ENCODE measurements at places on chromosomes 13 and 19.

- no peaks in the 10 kb centered on the region for H3K4me1 ChIP-seq
- H3K36me3 ChIP-seq, result no peaks in the 10 kb centered on the region
- H3K4me3 ChIP-seq, result no peak overlapping the region
- H3K27ac ChIP-seq, result no peak overlapping the region
Observed at GRCh38 chr19:30877661-30878113, 471.5 kb downstream of the TSHZ3 start.

DNA sequence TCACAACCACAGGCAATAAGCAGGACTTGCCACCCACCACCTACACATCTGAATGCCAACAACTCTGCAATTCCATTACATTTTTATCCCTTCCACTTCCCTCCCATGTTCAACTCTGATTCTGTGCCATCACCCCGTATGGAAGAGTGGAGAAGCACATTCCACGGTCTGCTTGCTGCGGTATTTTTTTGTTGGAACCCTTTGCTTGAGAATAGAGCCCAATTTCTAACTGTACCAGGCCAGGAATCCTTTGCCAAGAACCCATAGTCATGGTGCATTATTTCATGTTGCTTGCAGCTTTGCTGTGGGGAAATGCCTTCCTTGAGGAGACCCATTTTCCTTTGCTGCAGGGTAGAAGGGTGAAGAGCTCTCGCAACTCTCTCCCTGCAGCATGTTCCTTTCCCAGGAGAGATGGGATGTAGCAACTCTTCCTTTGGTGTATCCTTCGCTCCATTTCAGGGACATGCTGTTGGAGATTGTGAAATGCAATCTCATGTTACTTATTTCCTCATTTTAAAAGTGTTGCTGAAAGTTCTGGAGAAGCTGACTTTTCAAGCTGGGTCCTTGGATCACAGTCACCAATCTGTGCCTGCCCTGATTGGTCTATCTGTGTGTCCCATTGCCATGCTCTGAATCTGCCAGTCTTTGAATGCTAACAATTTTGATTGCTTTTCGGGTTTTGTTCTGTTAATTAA lies 69.8 kb upstream of the STARD13 start:
- no peaks in the 10 kb centered on the region for H3K27me3 ChIP-seq
- H3K36me3 ChIP-seq, result no peaks in the 10 kb centered on the region
- peak overlapping the region; percentile 12 for H3K27ac ChIP-seq
- H3K4me1 ChIP-seq, result peaks cover 13% of the 10 kb centered on the region

GRCh38 chr19:7293762-7294557 lies at the start of gene INSR:
INSR (minus strand) TSS chr19:7294414; CDS start chr19:7293891, 523 bp downstream.
- H3K36me3 ChIP-seq, result no peaks in the 10 kb centered on the region
- peaks cover 31% of the 10 kb centered on the region for H3K4me1 ChIP-seq
- H3K27me3 ChIP-seq, result no peaks in the 10 kb centered on the region
- peak within 1 kb of the TSS; percentile 89 for H3K27ac ChIP-seq

DNA sequence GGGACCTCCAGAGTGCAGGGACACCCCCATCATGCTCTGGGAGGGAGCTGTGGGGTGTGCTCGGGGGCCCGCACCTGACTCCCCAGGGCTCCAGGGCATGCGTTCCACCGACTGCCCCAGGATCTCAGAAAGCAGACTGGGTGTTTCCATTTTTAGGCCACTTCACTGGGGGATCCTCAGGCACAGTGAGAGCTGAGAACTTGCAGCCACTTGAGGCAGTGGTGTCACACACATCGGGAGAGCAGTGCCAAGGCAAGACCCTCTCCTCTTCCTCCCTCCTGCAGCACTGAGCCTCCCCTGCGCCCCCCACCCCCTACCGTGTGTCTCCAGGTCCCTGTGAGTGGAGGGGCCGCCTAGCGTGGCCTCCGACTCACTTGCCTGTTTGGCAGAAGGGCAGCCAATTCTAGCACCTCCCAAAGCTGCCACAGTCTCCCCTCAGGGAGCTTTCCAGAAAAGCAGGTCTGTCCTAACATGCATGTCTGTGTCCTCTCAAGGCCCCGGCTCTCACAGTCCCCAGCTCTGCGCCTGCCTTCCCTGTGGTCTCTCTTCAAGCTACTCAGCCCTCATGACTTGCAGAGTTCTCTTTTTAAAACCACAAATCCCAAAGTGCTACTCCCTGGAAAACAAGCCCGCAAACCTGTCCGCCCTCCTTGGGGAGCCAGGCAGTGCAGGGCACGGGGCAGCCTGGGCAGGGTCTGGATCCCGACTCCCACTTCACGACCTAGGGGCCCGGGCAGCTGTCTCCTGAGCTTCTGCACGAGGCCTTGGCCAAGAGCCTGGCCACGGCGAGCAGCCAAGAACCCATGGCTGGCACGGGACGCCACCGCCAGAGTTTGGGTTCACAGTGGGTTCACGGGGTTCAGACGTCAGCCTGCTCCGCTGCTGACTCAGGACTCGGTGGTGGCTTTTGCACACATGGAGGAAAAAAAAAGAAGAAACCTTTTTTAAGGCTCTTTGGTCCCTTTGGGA lies 94.1 kb downstream of the STK24 start:
- no peaks in the 10 kb centered on the region for H3K27me3 ChIP-seq
- no peaks in the 10 kb centered on the region for H3K36me3 ChIP-seq
- peaks cover 40% of the 10 kb centered on the region for H3K4me1 ChIP-seq
- peak; percentile 94 for DNase-seq
- peak overlapping the region; percentile 93 for H3K27ac ChIP-seq

DNA sequence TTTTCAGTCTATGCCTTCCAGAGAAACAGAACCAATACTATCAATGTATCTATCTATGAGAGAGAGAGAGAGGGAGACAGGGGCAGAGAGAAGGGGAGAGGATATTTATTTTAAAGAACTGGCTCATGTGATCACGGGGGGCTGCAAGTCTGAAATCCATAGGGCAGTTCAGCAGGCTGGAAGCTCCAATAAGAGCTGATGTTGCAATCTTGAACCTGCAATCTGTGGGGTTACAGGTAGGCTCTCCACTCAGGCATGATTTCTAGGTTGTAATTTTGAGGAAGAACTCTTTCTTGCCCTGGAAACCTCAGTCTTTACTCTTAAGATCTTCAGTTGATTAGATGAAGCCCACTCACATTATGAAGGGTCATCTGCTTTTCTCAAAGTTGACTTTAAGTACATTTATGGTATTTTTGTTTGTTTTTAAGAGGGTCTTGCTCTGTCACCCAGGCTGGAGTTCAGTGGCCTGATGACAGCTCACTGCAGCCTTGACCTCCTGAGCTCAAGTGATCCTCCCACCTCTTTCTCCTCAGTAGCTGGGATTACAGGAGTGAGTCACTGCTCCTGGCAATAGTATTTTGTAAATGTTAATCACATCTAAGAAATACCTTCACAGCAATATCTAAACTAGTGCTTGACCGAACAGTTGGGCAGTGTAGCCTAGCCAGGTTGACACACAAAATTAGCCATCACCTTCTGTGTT lies 376.4 kb downstream of the FGF9 start:
- H3K4me3 ChIP-seq, result no peak overlapping the region
- peaks cover 13% of the 10 kb centered on the region for H3K4me1 ChIP-seq
- H3K36me3 ChIP-seq, result no peaks in the 10 kb centered on the region
- no peak for DNase-seq
- no peaks in the 10 kb centered on the region for H3K27me3 ChIP-seq

- H3K27me3 ChIP-seq, result no peaks in the 10 kb centered on the region
- no peak overlapping the region for H3K4me3 ChIP-seq
- H3K4me1 ChIP-seq, result no peaks in the 10 kb centered on the region
- peaks cover 19% of the 10 kb centered on the region for H3K36me3 ChIP-seq
Observed at GRCh38 chr19:4821265-4821664, 10.2 kb downstream of the TICAM1 start.

GRCh38 chr19:17931532-17932191 lies 1.2 kb upstream of the CCDC124 start:
- peak; percentile 37 for DNase-seq
- peaks cover 3% of the 10 kb centered on the region for H3K36me3 ChIP-seq
- H3K4me1 ChIP-seq, result peaks cover 11% of the 10 kb centered on the region
- H3K4me3 ChIP-seq, result no peak overlapping the region

- H3K4me1 ChIP-seq, result no peaks in the 10 kb centered on the region
- no peak overlapping the region for H3K4me3 ChIP-seq
- no peaks in the 10 kb centered on the region for H3K36me3 ChIP-seq
- no peak for DNase-seq
Observed at GRCh38 chr13:23656637-23657371, 86.6 kb downstream of the TNFRSF19 start.

- H3K4me3 ChIP-seq, result no peak overlapping the region
- DNase-seq, result no peak
Observed at GRCh38 chr13:64672751-64673150, 2557.4 kb downstream of the PCDH9 start.

DNA sequence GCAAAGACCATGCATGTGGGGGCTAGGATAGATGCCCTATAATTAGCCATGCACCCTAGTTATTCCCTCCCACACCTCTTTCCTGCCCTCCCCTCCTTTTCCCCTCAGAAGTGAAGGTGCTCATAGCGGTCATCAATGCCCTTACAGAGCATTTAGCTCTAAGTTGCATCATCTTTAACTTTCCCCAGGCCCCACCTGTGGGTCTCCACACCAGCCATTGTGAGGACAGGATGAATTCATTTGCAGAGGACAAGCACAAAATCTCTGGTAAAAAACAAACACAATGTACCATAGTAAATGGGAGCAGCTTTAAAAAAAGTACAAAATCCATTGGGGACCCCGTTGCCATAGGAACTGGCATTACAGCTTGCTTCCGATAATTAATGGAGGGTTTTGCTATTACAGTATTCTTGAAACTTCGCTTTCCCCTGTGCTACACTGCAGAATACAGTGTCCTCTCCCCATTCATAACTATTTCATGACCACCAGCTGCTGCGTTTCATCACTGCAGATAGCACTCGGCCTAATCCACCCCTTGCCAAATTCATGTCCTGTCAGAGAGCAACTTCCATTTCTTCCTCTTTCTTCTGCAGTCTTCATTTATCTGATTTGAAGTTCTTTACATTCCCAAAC lies 110.5 kb downstream of the ZDHHC20 start:
- no peak for DNase-seq
- H3K4me3 ChIP-seq, result no peak overlapping the region
- H3K27ac ChIP-seq, result no peak overlapping the region
- no peaks in the 10 kb centered on the region for H3K4me1 ChIP-seq
- no peaks in the 10 kb centered on the region for H3K36me3 ChIP-seq

GRCh38 chr13:44271915-44272341 lies 101.7 kb upstream of the SERP2 start:
- DNase-seq, result peak; percentile 8
- H3K4me3 ChIP-seq, result no peak overlapping the region
- H3K27ac ChIP-seq, result no peak overlapping the region
- H3K27me3 ChIP-seq, result no peaks in the 10 kb centered on the region
- H3K4me1 ChIP-seq, result peaks cover 40% of the 10 kb centered on the region

DNA sequence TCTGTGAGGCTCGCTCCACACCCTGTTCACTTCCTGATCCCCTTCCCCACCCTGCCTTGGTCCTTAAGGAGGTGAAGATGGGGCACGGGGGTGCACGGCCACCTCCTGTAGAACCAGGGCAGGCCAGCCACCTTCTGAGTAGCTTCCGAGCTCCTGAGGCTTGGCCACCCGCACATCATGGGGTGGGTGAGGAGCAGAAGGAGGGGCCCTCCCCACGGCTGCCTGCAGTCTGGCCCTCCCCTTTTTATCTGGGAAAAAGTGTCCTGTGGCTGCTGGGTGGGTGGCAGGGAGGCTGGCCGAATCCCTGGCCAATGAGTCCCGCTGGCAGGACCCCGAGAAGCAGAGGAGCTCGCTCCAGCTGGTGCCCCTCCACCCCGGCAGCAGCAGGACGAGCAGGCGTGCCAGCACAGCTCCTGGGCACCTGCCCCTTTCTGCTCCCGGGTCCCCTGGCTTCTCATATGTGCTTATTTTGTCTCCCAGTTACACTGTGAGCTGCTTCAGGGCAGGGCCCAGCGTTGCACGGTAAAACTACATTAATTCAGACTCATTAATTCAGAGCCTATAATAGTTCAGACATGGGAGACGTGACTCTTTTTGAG lies 135.0 kb downstream of the KDM4B start:
- H3K36me3 ChIP-seq, result peaks cover 4% of the 10 kb centered on the region
- H3K4me1 ChIP-seq, result peaks cover 8% of the 10 kb centered on the region
- no peaks in the 10 kb centered on the region for H3K27me3 ChIP-seq

- no peak overlapping the region for H3K4me3 ChIP-seq
- DNase-seq, result peak; percentile 85
- H3K36me3 ChIP-seq, result no peaks in the 10 kb centered on the region
- H3K27ac ChIP-seq, result no peak overlapping the region
- peaks cover 8% of the 10 kb centered on the region for H3K4me1 ChIP-seq
Observed at GRCh38 chr19:53195265-53195903, 2.2 kb upstream of the ZNF665 start.

GRCh38 chr19:29872224-29872731 lies 60.5 kb downstream of the CCNE1 start:
- H3K27ac ChIP-seq, result no peak overlapping the region
- H3K4me1 ChIP-seq, result peaks cover 7% of the 10 kb centered on the region
- DNase-seq, result no peak
- H3K27me3 ChIP-seq, result no peaks in the 10 kb centered on the region

DNA sequence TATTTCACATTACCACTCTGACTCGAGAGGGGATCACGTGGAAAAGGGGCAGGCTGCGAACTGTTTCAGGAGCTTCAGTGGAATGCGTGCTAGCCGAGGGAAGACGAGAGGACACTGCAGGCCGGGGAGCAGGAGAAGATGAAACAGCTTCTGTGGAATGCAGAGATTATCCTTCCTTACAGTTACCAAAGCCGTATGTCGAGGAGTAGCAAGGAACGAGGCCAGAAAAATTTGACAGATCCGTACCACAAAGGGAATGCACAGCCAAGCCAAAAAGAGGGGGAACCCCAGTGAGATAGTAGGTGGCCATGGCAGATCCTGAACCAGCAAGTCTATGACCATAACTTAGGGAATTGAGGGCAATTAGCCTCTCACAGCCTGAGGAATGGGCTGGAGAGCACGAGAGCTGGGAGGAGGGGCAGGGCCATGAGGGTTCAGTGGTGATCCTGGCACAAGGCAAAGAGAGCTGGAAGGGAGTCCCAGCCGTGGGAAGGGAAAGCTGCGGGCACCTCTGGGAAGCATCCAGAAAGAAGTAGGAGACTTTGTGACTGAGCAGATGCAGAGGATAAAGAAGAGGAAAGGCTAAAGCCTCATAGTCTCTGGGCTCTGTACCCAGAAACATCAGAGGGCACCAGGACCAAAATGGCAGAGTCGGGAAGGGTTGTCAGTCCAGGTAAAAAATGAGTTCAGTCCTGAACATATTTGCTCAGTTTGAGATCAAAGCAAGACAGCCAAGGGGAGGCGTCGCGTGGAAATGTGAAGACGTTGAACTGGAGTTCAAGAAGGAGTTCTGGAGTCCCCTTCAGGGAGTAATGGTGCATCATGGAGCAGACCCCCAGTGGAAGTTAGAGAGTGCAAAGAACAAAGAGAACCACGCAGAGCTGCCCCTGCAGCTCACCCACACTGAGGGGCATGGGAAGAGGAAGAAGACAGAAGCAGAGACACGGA lies 5.1 kb downstream of the COL4A1 start:
- no peak for DNase-seq
- peaks cover 30% of the 10 kb centered on the region for H3K4me1 ChIP-seq
- no peaks in the 10 kb centered on the region for H3K27me3 ChIP-seq

- H3K4me1 ChIP-seq, result peaks cover 4% of the 10 kb centered on the region
- H3K4me3 ChIP-seq, result no peak overlapping the region
- no peaks in the 10 kb centered on the region for H3K27me3 ChIP-seq
- H3K36me3 ChIP-seq, result peaks cover 81% of the 10 kb centered on the region
- no peak for DNase-seq
- no peak overlapping the region for H3K27ac ChIP-seq
Observed at GRCh38 chr19:5923356-5923755, 9.3 kb downstream of the CAPS start.
